T-cell (primary cell): ENCODE measurements at places on chromosomes 7 and 10.

DNA sequence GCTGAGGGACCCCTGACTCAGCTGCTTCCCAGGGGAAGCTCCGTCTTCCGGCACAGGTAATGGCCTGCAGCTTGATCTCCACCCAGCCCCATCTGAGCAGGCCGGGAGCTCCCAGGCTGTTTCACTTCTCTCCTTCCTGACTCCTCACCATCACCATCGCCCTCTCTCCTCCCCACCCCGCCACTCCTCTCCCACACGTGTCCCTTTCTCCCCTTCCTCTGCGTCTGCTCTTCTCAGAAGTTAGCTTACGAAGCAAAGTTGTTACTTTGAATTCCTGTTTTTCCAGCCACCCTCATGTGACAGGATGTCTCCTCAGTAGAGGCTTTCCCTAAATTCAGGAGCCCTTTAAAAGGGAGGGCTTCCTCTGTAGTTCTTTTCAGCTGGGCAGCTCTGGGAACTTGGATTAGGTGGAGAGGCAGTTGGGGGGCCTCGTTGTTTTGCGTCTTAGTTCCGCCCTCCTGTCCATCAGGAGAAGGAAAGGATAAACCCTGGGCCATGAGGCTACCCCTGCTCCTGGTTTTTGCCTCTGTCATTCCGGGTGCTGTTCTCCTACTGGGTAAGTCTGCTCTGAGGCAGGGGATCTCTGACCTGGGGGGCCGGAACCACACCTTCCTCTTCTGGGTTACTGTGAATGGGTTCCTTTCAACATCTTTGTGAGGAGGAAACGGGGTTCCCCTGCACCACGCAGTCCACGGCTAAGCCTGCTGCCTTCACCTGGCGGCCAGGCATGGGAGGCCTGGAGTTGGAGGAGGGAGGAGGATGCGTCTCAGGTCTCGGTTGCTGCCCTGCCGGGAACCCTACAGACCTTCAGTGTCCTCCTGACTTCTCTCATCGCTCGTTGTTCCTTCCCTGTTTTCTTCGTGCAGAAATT lies at the start of gene MRC1:
TSS of gene MRC1 (plus strand) at position 378 of the 871 bp plus-strand sequence. CDS start at position 496, 118 bp downstream.
- DNase-seq: no peak

DNA sequence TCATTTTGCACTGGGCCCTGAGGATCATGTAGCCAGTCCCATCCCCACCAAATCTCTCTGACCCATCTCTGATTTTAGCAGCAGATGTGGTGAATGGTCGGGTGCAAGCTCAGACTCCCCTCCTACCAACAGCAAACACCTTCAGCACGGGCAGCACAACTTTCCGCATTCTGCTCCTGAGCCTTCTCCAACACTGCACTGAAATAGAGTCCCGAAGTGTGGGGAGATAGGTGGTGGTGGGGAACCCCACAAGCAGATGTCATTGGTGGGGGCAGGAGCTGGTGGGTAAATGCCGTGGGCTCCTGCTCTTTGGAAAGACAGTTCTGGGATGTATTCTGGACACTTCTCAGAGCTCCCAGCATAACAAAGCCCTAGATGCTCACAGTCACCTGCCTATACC lies 9.6 kb upstream of the CTBP2 start:
- DNase-seq: no peak

- no peak for DNase-seq
These were observed 82.6 kb downstream of the PRKG1 start for GRCh38 chr10:51156926-51157325.

GRCh38 chr10:99595770-99596465 lies 24.3 kb downstream of the SLC25A28 start:
- no peak for DNase-seq

GRCh38 chr7:93821463-93821862 lies 69.1 kb downstream of the TFPI2 start:
- no peak for DNase-seq

DNA sequence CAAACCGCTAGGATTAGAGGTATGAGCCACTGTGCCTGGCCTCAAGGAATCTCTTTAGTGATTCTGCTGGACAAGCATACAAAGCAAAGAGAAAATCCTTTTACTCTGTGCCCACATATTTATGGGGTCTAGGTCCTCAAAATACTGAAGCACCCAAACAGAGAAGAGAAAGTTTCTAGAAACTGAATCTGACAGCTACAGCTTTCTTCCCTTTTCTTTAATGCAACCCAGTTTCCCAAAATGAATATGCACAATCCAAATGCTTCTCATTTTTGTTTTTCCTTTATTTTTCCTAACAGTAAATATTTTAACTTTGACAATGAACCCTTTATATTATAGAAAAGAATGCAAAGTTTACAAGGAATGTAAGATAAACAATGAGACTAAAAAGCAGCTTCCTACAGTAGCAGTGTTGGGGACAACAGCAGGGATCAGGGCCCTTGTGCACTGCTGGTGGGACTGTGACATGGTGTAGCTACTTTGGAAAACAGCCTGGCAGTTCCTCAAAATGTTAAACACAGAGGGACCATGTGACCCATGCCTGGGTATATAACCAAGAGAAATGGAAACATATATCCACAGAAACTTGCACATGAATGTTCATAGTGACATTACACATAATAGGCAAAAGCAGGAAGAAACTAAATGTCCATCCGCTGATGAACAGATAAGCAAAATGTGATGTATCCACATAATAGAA lies 325.2 kb downstream of the PRPF18 start:
- no peak for DNase-seq

DNA sequence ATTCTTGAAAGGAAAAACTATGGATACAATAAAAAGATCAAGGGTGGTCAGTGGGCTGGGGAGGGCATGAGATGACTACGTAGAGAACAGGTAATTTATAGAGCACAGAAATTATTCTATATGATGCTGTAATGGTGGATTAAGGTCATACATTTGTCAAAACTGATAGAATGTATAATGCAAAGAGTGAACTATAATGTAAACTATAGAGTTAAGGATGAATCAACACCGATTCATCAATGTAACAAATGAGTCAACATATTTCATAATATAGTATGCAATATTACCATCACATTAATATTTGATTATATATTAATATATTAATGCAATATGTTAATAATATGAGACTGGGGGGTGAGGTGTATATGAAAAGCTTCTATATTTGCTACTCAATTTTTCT lies 555.6 kb upstream of the POT1 start:
- no peak for DNase-seq

GRCh38 chr7:73701357-73701995 lies 18.0 kb downstream of the STX1A start:
- no peak for DNase-seq

DNA sequence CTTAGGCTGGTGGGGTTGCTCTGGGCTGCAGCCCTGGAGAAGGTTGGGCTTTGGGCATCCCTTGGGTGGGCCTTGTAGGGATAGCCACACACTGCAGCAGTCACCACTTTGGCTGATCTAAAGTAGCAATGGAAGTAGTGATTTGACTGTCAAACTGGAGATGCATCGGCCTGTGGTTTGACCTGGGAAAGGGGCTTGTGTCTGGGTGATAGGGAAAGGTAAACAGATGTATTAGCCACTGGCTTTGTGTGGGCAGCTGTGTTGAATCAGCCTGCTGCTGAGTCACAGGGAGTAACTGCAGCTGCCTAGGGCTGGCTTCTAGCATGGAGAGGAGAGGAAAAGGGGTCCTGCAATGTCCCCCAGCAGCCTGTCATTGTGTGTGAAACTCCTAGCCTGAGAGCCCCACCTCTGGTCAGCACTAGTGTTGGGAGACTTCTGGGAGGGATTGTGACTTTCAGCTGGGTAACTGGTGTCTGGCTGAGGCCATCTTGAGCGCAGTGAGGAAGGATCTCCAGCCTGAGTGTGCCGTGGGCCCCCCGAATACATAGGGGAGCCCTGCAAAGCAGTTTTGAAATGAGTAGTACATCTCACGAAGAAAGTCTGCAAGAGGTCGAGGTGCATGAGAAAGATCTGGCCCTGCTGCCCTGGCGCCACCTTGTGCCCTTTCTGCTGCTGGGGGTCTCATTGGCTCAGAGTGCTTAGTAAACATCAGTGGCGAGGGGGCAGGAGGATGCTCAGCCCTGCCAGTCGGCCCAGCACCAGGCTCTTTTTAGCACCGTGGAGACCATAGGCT lies 117.3 kb downstream of the FANK1 start:
- DNase-seq: no peak

DNA sequence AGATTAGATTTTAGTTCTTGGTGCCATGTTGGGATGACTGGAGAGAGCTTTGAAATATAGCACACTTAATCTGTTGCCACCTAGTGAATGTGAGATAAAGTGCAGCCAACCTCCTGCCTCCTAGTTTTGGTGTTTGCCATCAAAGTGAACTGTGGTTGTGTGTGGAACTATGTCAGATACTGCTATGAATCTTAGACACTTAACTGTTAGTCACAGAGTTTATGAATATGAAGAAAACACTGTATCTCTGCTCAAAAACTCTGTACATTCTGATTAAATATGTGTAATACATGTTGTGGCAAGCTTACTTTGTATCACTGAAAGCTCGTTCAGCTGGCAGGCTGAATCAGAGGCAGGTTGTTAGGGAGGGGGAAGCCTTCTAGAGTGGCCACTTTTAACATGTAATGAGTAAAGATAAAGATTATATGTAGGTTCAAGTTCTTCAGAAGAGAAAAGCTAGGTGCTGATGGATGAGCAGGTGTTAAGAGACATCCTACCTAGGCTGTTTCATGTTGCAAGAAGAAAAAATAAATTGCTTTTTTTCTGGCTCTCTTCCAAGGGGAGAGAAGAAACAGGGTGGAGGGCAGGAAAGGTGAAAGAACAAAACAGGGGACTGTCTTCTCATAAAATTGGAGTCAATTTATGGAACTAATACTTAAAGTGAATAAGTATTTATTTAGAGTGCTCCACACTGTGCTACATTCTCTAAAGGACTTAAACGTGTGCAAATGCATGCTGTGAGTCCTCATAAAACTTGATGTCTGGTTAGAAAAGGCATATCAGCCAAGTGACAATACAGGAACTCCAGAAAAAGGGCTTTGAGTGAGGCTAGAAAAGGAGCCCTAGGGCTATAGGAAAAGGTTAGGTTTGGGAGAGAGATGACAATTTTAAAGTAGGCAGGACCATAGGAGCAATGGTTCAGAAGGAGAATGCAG lies 14.1 kb upstream of the LAMB1 start:
- no peak for DNase-seq

DNA sequence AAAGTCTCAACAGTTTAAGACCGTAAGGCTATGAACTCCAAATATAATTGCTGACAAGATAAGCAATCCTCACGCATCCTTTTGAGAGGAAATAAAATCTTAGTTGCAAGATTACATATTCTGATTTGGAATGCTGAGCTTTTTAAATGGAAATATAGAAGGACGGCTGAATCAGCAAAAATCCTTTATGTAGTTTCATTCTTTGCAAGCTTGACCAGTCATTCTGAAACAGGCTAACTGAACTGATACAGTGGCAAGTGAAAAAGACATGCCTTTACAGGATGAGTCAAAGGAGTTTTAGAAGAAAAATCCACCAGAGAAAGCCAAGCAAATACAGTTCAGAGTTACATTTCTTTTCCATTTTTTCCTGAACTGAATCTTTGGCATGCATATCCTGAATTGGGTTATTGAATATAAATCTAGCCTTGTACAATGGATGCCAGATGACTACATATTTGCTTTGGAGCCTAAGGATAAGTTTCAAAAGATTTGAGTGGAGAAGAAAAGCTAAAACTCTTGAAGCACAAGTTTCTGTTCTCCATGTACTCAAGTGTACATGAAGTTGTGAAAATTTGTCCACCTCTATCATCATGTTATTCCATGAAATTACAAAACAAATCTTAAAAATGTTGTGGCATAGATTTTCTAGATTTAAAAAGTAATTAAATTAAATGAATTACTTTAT lies 4.4 kb downstream of the VIM start:
- no peak for DNase-seq

GRCh38 chr10:75286901-75287300 lies 51.1 kb upstream of the COMTD1 start:
- no peak for DNase-seq

DNA sequence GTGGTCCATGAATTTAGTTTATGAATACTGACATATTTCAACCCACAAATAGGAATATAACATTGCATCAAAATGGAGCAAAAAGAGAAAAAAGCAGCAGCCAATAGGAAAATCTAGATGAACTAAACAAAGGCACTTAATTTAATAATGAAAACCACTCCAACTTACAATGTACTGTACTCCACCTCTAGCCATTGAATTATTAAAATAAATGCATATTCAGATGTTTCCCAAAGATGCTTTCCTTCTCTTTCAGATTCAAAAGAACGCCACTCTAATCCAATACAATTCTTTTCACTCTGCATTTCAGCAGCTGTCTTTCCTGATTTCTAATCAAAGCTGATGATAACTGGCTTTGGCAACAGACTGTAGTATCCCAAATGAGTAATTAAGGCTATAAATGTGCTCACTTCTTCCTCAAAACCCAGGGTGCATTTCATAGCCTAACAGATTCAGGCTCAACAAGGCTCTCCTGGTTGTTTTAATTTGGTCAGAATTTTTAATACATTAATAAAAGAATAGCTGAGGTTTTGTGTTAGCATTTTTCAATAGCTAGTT lies 577.1 kb downstream of the PARD3 start:
- no peak for DNase-seq

DNA sequence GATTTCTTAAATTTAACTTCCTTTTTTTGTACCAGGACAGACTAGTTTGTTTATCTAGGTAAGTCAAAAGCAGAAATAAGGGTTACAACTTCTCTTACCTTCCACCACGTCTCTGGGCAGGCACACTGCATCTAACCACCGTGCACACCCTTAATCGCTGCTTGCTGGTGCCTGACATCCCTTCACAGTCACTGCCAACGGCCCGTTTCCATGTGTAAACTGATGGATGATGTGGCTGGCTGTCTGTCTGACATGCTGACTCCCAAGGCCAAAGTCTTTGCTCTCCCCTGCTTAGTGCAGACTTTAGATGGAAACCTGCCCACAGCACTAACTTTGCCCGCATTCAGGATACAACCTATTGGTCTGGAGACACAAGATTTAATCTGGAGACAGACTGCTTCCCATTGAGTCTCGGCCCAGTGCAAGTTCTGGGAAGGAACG lies 1.1 kb downstream of the TMEM273 start:
- no peak for DNase-seq

- DNase-seq: no peak
These were observed 73.9 kb downstream of the CELF2 start for GRCh38 chr10:11091517-11092102.

- DNase-seq: no peak
These were observed 70.5 kb upstream of the FGL2 start for GRCh38 chr7:77270094-77270480.

DNA sequence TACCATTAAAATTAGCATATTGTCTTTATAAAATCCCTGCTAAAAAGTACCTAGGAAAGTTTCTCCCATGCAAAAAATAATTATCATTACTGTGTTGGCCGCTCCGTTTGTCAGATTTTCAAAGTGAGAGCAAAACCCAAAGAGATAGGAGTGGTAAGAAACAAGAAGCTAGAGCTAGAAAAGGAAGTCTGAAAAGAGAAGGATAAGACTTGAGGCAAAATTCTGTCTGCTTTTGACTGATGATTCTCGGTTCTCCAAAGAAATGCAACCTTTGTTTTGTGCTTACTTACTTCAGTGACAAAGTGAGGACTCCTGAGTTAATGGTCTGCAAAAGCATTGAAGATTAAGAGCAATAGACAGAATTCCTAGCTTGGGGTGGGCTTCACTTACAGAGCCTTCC lies 33.3 kb upstream of the CAPZA2 start:
- DNase-seq: no peak
